ENCODE measurements at places on chromosomes 6 and 20.
A peak's percentile ranks its signal among the peaks of the same experiment; 100 is the strongest.

DNA sequence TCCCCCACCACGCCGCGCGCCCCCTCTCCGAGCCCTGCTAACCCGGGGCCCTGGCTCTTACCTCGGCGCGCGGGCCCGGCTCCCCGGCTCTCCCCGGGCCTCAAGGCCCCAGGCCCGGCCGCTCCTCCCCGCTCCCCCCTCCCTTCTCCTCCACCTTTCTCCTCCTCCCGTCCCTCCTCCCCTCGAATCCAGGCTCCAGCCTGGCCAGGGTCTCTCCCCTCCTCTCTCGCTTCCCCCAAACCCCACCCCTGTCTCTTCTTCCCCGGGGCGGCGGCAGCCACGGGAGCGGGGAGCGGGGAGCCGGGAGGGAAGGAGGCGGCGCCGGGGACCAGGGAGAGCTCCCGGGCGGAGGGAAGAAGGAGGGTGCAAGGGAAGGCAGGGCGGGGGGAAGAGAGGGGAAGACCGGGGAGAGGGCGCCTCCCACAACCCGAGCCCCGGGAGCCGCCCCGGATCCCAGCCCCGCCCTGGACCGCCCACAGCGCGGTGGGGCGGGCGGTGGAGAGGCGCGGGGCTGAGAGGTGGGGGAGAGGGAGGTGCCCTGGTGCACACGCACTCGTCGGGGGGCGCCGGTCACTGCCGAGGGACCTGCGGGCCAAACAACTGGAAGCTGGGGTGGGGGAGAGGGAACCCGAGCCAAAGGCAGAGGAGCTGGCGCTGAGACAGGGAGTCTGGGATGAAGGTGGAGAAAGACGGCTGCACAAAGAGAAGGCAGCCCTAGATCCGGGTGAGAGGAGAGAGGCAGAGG, at the start of gene GABBR1:
TSS of gene GABBR1 (minus strand) at position 395 of the 745 bp plus-strand sequence. CDS start 798 bp downstream, outside the sequence.
- DNase-seq, result peak; percentile 56

DNA sequence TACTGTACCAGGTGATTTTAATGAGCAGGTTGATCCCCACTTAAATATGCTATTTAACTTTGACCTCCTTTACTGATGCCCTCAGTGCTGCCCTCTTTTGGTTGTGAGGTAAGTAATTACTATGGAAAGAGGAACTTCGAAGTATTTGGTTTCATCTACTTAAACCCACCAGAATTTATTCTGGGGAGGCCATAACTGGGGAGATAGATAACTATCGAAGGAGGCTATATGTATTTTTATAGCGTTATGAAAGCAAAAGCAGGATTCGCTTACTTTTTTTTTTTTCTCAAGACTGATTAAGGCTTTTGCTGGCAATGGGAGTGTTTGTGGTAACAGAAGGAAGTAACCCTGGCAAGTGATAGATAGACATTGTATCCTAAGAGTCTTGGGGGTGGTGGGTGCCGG, 168.9 kb upstream of the CENPW start:
- no peak for DNase-seq

DNA sequence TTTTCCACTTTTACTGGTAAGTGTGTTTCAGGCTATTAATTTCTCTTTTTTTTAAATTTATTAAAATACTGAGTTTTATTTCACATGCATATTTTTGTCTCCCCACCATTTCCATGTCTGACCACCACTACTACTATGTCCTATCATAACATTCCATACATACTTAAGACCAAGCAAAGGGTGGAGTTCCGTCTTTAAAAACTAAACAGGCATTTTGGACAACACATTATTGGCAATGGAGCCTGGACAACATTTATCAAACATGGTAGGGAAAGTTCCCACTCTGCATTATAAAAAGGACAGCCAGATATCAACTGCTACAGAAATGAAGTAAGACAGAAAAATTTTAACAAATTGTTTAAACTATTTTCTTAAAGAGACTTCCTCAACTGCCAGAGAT, 91.9 kb downstream of the LMBRD1 start:
- DNase-seq, result no peak

- DNase-seq, result no peak
Measured at GRCh38 chr6:96212066-96212465, 196.3 kb downstream of the FUT9 start.

DNA sequence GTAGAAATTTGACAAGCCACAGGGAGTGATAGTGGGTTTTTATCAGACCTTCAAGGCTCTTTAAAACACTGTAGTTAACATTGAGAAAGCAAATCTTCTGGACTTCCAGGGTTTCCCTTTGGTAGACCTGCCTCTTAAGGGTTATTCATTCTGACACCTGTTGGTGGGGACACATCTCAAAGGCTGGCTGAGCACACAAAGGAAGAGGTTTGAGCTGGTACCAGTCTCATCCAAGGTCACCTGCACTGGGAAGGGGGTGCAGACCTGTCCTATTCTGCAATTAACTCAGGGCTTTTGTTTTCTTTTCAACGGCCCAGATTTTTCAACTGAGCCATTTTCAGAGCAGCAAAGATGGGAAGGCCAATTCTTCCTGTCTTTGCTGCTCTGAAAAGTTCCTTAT, 45.6 kb downstream of the EDN1 start:
- no peak for DNase-seq

- no peak for DNase-seq
Measured at GRCh38 chr6:149049230-149049629, 268.3 kb upstream of the TAB2 start.

GRCh38 chr20:64051561-64052325, 2.3 kb upstream of the SOX18 start:
- no peak for DNase-seq

GRCh38 chr6:44558024-44558831, 170.7 kb downstream of the CDC5L start:
- DNase-seq, result no peak

DNA sequence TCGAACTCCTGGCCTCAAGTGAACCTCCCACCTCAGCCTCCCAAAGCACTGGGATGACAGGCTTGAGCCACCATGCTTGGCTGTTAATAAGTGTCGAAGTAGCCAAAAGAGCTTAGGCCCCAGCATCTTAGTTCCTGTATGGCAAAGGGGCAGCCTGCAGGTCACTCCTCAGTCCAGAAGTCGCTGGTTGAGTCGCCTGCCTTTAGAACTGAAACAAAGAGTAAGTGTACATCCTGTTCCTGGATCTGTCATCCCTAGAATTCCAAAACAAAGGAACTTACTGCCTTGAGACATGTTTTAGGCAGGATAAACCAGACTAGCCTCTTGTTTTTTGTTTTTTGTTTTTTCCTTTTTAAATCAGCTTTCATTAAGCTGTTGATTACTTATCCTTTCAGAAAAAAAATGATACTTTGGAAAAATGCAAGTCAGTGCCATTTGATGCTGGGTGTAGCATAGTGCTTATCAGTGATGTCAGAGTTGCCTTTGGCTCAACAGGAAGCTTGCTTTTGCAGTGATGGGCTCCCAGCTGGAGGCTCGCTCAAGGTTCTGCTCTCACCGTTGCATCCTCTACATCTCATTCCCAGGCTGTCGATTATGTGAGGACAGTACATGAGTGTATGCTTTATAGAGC, 9.0 kb downstream of the ACTR5 start:
- no peak for DNase-seq

- no peak for DNase-seq
Measured at GRCh38 chr20:1944345-1945091, 49.3 kb downstream of the SIRPA start.

DNA sequence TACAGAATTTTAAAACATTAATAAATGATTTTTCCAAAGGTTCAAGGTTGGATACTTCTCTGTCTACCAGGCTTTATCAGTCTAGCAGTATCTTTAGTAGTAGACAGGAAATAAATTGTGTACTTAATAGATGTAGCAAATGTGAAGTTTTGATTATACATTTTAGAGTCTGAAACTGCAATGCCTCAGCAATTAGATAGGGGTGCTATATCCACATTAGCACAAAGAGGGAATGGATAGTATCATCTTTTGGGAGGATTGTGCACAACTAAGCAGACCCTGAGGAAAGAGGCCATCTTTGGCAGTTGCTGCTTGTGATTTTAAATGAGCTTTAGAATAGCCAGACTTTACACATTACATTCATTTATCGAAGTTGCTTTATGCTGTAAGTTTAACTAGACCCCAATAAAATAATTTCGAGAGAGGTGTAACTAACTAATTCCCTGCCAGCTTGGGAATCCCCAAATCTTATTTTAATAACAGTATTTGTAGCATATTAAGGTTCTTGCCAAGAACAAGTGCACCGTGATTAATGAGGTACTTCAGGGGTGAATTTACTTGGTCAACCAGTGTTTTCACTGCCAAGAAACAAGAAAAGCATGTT, 2.8 kb downstream of the KCNQ5 start:
- no peak for DNase-seq

DNA sequence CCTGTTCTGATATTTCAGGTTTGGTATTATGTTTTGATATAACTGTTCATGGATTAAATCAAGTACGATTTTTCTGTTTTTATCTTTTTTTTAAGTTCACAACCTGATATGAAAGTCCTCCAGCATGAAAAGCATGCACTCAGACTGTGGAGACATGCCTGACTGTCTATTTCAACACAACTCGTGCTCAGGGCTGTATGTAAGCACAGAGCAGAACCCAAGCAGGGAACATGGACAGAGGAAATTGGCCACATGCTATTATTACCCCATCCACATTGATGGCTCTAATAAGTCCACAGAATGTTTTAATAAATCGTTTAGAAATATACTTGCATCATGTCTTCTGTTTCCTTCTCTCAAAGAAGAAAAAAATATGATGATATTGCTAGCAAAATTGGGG, 730.4 kb downstream of the C6orf118 start:
- DNase-seq, result no peak

- DNase-seq, result peak; percentile 7
Measured at GRCh38 chr6:33018904-33019303, 9.5 kb upstream of the HLA-DOA start.

DNA sequence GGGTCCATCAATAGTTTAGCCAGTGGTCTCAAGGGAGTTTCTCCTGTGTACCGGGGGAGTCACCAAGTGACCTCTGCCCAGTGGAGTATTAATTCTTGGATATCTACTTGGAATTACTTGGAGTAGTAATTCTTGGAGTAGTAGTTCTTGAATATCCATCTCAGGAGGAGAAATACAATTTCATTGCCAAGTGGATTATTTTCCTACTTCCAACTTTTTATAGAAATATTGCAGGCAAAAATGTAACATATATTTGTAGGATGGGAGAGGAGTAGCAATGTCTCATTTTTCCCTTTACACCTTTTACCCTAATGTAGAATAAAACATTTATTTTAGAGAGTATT, 91.6 kb upstream of the FAM184A start:
- DNase-seq, result no peak

GRCh38 chr6:43953794-43954310, 173.4 kb downstream of the MRPL14 start:
- DNase-seq, result no peak

DNA sequence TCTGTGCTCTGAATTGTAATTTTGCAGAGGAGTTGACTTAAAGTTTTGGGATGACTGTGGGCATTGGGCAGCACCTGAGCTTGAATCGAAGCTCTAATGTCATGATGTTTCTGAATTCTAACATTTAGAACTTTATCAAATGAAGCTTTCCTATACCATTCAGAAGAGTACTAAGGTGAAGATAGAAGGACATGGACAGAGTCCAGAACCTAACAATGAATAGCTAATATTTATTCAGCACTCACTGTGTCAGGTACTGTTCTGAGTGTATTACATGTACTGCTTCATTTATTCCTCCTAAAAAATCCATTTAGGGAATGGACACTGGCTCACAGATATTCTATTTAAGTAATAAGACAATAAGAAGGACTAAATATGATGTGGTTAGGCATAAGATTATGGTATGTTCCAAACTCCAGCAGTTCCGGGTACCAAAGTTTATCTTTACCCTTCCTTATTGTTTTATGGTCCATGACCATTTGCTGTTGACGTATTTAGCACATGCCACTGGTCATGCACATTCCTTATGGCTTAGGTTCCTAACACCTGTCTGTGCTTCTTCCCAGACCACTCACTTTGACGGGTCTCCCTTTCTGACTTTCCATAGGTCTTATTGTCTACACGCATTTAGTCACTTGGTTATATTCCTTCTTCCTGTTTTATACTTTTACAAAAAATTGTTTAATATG, 20.3 kb downstream of the BCKDHB start:
- DNase-seq, result no peak

GRCh38 chr6:32885698-32886286, 31.8 kb downstream of the PSMB9 start:
- peak; percentile 34 for DNase-seq

All from GM04503 (cell line).